Activated T-helper 2 cell treated with anti-CD3 and anti-CD28 coated beads, Interferon-gamma antibody, Interleukin-2, Interleukin-4, amounts not matched to agents 10 μg/mL and 5 μg/mL and 100 μg/mL, durations not matched to agents 14 hours and 24 hours and 36 hours (primary cell): ENCODE measurements at places on chromosomes 1 and 21. TPM values are rescaled to one million over a fixed set of nuclear protein-coding genes. Genes with fewer than 3 reads are reported as not detected.

GRCh38 chr21:43194303-43195120, 25.7 kb downstream of the CRYAA start:
- no peak for DNase-seq

DNA sequence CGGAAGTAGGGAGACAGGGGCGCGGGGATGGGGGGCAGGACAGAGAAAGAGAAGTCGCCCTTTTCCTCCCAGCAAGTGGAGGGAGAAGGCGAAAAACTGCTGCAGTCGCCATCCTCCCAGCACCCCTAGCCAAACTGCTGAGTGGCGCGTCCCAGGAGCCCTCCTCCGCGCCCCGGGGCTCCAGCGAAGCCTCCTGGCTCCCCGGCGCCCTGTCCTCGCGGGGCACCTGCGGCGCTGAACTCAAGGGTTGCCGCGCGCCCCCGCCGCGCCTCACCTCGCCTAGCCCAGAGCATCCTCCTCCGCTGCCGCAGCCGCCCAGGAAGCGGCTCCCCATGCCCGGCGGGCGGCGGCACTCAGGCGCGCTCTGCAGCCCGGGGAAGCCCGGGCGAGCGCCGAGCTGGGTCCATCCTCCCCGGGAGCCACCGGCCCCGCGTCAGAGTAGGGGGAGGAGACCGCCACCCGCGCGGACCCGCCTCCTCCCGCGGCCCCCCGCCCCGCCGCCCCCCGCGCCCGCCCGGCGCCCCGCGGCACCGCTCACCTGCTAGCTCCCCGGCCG, at the start of gene DAB1:
Gene DAB1, minus strand, starts transcription at position 405 of the 556 bp plus-strand sequence. CDS start 133,030 bp downstream, outside the sequence.
- DNase-seq, result no peak

GRCh38 chr1:198361237-198361767, 179.2 kb downstream of the ATP6V1G3 start:
- no peak for DNase-seq

DNA sequence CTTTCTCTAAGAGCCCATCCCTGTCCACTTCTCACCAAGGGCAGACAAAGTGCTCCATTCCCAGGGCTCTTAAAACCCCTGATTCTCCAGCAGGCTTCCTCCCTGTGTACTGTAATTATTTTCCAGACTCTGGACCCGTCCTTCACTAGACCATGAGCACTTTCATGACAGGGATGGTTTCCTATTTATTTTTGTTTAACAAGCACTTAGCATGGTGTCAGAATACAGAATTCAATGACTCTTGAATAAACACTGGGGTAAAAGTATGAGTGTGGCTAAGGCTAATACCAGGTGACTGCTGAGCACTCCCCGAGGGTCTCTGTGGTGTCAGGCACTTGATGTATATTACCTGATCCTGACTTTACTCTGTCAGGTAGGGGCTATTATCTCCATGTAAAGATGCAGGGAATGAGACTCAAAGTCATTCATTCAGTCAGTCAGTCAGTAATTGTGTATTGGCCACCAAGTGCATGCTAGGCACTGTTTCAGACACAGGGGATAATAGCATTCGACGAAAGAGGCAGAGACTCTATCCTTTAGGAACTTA, 47.2 kb downstream of the C1orf21 start:
- no peak for DNase-seq

- DNase-seq, result no peak
Measured at GRCh38 chr1:20491866-20492265, 5.9 kb upstream of the CAMK2N1 start.

DNA sequence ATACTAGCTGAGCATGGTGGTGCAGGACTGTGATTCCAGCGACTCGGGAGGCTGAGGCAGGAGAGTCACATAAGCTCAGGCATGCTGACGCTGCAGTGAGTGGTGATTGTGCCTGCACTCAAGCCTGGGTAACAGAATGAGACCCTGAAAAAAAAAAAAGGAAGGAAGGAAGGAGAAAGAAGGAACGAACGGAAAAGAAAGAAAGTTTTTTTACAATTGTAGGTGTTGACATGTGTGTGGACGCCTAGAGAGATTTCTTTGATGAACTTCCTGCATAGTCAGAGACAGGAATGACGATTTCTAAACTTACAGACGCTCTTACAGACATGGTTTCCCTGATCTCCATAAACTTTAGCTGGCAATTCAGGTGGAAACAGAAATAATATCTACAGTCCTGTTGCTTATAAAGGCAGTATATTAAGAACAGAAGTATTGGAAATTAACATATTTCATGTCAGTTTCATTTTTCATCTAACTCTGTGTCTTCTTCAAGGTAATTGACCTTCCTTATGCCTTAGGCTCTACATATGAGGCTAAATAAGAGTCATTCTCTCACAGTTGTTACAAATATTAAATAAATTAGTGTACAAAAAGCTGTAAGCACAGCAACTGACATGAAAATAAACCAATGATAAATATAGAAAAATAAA, 4.1 kb downstream of the SAMSN1 start:
- DNase-seq, result no peak

DNA sequence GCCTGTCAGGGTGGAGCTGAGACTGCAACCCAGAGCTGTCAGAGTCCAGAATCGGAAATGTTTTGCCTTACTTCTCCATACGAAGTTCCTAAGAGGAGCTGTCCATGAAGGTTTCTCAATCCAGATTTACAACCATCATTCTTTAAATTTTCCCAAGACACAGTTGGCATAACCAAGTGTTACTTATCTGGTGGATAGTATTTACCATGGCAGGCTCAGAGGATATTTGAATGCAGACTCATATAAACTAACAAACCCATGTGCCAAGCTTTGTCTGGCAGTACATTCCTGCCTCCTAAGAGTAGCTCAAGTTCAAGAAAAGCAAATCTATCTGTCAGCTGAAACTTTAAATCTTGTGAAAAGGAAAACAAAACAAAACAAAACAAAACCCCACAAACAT, 267.9 kb downstream of the ZNF326 start:
- DNase-seq, result no peak

Gene PFKFB2
- 1.9 and 2.2 TPM in 2 replicates for total RNA-seq

Gene AQP10
- not detected in 2 replicates for total RNA-seq

Gene LRRC53
- not detected in 2 replicates for total RNA-seq
